ENCODE measurements at places on chromosomes 7 and 10. TPM values are rescaled to one million over a fixed set of nuclear protein-coding genes. Genes with fewer than 3 reads are reported as not detected.
A peak's percentile ranks its signal among the peaks of the same experiment; 100 is the strongest.

GRCh38 chr7:142381727-142382390, 124.0 kb upstream of the PRSS58 start:
- peak; percentile 65 for DNase-seq

- no peak for DNase-seq
Observed at GRCh38 chr7:1029637-1030443, 14.5 kb upstream of the GPR146 start.

GRCh38 chr10:32446536-32447406, 831 bp downstream of the CCDC7 start:
- peak; percentile 30 for DNase-seq

DNA sequence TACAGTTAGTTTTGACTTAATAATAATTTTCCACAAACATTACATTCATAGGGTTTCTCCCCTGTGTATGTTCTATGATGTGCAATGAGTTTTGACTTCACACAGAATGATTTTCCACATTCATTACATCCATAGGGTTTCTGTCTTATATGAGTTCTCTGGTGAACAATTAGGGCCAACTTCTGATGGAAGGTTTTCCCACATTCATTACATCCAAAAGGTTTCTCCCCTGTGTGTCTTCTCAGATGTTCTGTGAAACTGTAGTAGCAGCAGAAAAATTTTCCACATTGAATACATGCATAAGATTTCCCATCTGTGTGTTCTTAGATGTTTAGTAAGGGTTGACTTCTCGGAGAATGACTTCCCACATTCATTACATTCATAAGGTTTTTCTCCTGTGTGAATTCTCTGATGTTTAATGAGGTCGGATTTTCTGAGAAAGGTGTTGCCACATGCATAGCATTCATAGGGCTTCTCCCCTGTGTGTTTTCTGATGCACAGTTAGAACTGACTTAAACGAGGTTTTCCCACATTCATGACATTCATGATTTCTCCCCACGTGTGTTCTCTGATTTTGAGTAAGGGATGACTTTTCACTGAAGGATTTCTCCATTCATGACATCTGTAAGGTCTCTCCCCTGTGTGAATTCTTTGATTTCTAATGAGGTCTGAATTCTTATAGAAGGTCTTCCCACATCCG, 118.5 kb downstream of the ZNF33B start:
- no peak for DNase-seq

Gene HNRNPF
- 251 TPM for polyA plus RNA-seq

Gene FAM180A
- polyA plus RNA-seq: not detected

DNA sequence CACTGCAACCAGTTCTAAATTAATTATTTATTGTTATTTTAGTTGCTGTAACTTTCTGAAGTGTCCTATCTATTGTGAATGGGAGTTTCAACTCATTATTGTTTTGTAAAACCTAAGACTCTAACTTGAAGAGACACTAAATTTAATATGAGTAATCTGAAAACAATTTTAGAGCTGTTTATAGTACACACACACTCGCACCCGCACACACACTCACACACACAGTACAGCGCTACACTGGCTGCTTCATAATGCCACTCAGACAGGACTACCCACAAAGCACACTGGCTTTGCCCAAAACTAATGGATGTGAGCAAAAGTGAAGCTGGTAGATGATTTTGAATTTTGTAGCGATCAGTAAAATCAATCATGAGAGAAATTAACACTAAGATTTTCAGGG, 238.9 kb upstream of the ETV1 start:
- no peak for DNase-seq

DNA sequence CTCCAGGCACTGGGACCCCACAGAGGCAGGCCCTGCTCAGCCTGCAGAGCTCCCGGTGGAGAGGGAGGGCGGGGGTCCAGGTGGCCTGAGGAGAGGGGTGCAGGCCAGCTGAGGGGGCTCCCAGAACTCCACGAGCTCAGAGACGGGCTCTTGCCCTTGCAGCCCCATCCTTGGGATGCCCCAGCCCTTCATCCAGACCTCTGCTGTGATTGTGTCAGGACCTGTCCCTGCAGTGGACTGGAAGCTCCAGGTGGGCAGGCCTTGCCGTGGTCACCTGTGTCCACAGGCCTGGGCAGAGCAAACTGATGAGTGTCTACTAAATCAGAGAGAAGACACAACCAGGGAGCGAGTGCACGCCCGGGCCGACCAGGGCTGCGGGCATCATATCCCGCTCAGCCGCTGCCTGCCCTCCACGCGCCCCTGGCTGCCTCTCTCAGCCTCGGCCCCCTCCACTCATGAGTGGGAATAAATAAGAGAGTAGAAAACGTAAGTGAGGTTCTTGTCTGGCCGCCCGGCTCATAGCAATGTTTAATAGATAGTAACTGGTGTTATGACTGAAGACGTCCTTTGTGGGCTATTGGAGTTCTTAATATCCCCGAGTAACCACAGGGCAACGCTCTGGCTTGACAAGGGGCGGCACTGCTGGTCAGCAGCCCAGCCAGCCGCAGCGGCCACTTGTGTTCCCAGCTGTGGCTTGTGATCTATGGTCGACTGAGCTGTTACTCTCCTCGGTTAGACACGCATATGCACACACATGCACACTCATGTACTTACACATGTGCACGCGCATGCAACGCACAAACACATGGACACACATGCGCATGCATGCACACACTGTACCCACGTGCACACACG, 105.6 kb downstream of the LHPP start:
- no peak for DNase-seq

DNA sequence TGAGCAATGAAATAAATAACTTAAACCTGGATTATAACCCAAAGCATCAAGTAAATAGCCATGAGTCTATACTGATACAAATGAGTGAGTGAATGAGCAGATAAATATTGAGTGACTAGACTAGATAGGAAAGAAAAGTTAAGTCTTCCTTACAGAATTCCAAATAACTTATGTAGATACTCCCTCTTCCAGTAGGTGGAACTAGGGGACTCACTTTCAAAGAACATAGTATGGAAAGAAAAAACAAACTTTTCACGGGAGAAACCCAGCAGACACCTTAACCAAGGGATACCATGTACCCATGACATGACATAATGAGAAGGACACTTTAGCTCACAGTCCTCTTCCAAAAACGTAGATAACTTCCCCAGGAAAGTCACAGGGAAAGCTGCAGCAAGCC, 32.2 kb downstream of the CSGALNACT2 start:
- DNase-seq: no peak

GRCh38 chr10:44376472-44377099, 8.3 kb downstream of the CXCL12 start:
- DNase-seq: no peak

DNA sequence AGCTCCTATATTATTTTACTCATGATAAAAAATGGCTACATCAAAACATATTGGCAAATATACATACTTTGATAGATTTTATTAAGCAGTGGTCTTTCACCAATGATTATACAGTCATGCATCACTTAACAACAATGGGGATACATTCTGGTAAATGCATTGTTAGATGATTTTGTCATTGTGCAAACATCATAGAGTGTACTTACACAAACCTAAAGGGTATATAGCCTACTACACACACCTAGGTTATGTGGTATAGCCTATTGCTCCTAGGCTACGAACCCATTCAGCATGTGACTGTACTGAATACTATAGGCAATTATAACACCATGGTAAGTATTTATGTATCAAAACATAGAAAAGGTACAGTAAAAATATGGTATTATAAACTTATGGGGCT, 98.9 kb upstream of the IL6 start:
- no peak for DNase-seq

Gene PRSS2
- 60.4 TPM for polyA plus RNA-seq

Gene ZC3HAV1
- polyA plus RNA-seq: 20.0 TPM

GRCh38 chr7:142098004-142098403, 13.5 kb upstream of the MGAM2 start:
- DNase-seq: no peak

DNA sequence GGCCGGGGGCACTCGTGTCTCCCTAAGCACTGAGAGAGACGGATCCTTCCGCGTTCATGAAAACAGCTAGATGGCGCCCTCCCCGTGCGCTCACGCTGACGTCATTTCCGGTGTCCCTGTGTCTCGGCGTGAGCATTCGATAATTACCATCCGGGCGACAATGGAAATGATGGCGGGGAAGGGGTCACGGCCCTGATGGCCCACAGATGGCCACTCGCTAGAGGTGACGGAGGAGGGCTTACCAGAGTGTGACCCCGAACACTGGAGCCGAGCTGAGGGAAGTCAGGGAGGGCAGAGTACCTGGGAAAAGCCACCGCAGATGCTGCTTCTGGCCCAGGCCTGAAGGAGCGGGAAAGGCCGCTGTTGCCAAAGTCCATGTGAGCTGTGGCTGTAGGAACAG, 222.9 kb downstream of the TCERG1L start:
- no peak for DNase-seq

DNA sequence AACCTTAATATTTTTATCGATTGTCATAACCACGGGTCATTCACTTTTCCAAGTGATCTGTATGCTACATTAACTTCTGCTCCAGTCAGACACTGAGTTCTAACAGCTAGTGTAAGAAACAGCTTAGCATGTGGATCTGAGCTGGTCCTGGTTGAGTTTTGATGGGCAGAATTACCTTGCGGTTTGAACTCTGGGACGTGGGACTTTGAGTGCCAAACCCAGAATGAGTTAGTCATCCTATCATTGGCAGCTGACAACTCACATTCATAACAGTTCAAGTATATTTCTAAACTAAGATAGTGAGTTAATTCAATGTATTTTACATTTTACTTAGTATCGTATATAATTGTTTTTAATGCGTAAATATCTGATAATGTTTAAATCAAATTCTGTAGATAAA, 43.2 kb downstream of the C7orf33 start:
- no peak for DNase-seq

Gene BTRC
- polyA plus RNA-seq: 14.4 TPM

DNA sequence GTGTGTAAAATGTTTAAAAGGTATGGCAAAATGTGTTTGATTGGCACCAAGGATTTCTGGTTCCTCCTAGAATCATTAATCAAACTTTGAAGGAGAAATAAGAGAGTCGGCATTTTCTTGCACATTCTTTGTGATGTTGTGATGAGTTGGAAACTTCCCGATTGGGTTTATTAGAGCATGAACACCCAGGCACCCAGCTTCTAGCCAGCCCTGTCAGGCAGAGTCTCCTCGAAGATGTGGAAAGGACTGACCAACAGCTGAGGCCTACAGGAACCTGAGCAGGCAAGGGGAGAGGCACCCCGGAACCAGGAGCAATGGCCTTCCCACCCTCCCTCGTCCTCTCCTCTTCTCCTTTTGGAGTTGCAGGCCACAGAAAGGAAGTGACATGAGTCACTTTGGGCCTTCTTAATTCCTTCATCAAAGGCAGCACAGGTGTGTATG, 68.7 kb downstream of the EGFR start:
- no peak for DNase-seq

DNA sequence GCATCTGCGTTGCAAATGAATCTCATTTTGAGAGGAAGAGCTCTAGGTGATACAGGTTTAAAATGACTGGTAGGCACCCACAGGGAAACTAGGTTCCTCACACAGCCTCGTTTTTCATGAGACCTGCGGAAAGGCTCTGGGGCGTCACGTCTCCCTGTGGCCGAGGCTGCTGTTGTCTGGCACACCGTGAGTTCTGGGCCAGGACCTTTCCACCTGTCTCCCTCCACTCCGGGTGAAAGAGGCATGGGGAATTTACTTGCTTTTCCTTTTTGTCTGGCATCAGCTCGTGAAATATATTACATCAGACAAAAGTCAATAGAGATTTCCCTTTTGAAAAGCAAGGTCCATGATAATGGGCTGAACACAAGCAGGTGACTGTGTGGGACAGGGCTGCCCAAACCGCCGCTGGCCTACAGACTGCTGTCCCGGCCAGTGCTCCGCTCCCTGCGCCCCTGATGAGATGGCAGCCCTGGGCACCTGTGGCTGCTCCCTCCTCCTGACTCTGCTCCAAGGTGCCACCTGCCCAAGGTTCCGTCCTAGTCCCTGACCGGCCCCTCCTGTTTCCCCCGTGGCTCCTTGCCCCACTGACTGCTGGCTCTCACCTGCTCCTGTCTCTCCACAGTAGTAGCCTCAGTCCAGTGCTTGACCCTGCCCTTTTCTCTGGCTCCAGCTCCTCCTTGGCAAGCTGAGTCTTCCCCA, 109.6 kb downstream of the NKX6-2 start:
- DNase-seq: no peak

DNA sequence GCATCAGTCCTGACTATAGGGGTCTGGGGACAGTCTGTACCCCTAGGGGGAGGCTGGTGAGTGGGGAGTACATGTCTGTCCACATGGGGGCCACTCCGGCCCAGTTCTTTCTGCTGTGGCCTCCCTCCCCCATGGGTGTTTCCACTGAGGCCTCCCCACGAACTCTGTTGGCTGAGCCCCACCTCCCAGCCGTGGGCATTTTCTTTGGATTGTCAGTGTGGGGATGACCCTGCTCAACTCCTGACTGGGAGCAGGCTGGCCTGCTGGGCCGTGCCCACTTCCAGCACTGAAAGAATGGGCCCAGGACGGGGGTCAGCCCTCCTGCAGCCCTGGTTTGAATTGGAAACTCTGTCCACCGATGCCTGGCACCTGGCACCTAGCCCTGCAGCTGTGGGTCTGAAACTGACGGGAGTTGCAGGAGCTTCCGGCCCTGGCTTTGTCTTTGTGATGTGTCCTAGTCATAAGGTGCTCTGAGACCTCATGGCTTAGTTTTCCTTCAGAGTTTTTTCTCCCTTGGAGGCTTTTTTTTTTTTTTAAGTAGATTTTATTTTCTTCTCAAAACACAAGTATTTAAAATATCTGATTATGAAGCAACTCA, 46.5 kb downstream of the LHPP start:
- no peak for DNase-seq

Gene UTF1
- polyA plus RNA-seq: not detected

Gene UCMA
- not detected for polyA plus RNA-seq

DNA sequence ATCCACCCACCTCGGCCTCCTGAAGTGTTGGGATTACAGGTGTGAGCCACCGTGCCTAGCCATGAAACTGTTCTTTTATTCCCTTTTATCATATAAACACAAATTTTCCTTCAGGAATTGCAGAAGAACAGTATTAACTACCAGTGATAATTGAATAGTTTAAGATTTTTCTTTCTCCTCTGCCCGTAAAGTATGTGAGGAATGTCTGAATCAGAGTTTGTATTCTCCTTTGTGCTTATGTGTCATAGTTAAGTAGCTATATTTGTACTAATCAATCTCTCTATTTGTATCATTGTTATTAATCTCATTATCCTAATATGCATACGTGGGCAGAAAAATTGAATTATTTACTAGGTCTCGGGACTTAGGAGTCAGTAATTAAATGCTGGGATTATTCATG, 83.6 kb downstream of the ZNF277 start:
- DNase-seq: no peak

DNA sequence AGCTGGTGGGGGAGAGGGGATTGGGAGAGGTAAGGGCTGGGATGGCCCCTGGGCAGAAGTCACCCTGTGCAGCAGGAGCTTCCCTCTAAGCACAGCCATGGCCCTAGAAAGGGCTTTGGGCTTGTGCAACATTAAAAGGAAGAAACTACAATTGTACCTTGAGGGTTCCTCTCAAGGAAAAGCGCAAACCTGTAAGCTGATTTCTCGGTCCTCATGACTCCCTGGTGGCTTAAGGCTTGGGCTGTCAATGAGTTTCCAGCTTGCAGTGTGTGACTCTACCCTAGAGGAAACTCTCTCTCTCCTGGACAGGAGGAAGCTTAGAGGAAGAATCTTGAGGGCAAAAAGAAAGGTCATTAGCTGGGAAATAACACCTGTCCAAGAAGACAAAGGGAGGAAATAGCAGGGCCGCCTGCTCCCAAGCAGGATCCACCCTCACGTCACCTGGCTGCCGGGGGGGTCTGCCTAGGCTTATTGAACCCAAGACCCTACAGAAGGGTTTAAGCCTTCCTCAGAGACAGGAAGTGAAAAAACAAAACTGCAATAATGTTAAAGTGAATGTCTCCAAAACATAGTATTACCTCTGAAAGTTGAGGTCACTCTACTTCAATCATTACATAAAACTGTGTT, 112.5 kb downstream of the WDR11 start:
- DNase-seq: no peak

Data from large intestine (tissue), 12 donors.